ENCODE measurements at places on chromosomes 12 and 14. TPM values are rescaled to one million over a fixed set of nuclear protein-coding genes. Genes with fewer than 3 reads are reported as not detected.

Gene DIO2
- 1.2 TPM for total RNA-seq

Gene LRP1-AS
- not detected for total RNA-seq

Gene ERH
- 60.6 TPM for total RNA-seq

Gene TBC1D30
- total RNA-seq, result 26.2 TPM

Gene MMP14
- 37.1 TPM for total RNA-seq

Gene SHMT2
- total RNA-seq, result 44.8 TPM

Gene USP44
- 4.3 TPM for total RNA-seq

Gene SLC25A47
- total RNA-seq, result 0.28 TPM

Gene KRT4
- 0.26 TPM for total RNA-seq

All from pancreas (tissue), 10 donors.